Body of pancreas (tissue), 4 donors: ENCODE measurements at places on chromosomes 5 and 9. TPM values are rescaled to one million over a fixed set of nuclear protein-coding genes. Genes with fewer than 3 reads are reported as not detected.

DNA sequence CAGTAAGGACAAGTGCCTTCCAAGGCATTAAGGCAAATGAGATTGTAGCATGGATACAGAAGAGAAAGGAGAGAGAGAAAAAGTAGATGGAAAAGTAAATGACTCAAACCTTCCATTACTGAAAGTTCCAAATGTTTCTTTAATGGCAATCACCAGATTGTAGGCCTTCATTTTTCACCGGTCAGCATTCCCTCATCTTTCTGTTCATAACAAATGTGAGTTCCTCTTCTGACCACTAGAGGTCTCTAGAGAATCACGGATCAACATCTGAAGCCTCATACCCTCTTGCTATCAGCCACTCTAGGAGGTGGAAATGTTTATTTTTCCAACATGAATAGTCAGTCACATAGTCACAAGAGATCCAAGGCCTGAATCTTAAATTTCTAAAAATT lies 73.6 kb upstream of the RPS23 start:
- no peak for DNase-seq

DNA sequence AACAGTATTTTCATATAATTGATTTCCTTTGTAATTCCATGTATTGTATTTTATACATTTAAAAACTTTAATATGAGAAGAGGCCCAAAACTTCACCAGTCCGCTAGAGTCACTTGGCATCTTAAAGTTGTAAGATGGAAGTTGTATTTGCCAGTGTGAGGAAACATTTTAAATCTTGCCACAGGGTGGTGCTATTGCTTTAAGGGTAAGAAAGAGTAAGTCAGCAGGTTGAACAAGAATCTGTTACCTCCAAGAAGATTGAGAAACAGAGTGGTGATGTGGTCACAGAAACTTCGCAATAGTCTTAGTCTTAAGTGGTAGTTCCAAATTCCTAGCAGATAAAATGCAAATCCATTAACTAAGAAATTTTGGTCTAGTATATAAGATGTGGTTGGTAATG lies 39.8 kb upstream of the RANBP6 start:
- peak; percentile 74 for DNase-seq

GRCh38 chr5:60147791-60148190 lies 254.3 kb upstream of the PDE4D start:
- DNase-seq: no peak

- no peak for DNase-seq
These were observed 23.7 kb downstream of the SNX30 start for GRCh38 chr9:112774006-112774996.

DNA sequence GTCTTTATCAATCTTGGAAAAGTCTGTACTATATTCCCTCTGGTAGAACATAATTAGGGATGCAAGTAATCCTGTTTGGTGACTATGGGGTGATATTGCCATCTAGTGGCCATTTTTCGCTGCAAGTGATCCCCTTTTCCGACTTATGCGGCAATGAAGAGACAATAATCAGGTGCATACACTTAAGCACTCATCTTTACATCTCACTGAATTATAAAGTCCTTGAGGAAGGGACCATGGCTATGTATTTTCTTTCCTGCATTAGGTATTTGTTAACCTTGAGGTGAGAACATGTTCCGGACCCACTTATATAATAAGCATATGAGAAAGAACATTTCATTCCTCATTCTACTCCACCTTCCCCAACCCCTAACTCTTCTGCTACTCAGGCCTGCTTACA lies 19.6 kb upstream of the LIX1 start:
- DNase-seq: peak; percentile 55

PCDH1 gene
- 31.3 TPM for total RNA-seq

EIF4E1B gene
- total RNA-seq: 11.5 TPM
